ENCODE measurements at places on chromosomes 13 and 19.

GRCh38 chr19:41705393-41706174, 2.8 kb upstream of the CEACAM5 start:
- no peak for DNase-seq

GRCh38 chr13:93814658-93815057, 588.1 kb downstream of the GPC6 start:
- DNase-seq: no peak

- DNase-seq: no peak
Observed at GRCh38 chr13:108566413-108567170, 62.8 kb upstream of the MYO16 start.

DNA sequence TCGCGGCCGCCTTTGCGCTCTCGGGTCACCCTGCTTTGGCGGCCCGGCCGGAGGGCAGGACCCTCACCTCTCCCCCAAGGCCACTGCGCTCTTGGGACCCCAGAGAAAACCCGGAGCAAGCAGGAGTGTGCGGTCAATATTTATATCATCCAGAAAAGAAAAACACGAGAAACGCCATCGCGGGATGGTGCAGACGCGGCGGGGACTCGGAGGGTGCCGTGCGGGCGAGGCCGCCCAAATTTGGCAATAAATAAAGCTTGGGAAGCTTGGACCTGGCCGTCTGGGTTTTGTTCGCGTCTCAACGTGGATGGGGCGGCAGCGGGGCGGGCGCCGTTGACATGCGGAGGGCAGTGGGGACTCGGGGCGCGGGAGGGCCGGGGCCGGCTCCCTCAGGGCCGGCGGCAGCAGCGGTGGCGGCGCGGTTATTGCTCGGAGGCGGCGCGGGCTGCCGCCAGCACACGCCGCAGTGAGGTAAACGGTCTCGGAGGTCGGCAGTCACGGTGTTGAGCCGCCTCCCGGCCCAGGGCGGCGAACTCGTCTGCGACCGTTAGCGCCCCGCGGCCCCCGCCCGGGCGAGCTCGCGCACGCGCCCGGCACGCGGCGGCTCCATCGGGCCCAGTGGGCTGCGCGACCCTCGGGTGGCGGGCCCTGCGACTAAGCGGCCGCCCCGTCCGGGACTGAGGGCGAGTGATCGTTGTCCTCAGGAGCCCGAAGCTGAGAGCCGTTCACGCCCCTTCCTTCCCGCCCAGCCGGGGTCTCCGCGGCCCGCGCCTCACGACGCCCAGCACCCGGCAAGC, 9.4 kb downstream of the CBARP start:
- no peak for DNase-seq

DNA sequence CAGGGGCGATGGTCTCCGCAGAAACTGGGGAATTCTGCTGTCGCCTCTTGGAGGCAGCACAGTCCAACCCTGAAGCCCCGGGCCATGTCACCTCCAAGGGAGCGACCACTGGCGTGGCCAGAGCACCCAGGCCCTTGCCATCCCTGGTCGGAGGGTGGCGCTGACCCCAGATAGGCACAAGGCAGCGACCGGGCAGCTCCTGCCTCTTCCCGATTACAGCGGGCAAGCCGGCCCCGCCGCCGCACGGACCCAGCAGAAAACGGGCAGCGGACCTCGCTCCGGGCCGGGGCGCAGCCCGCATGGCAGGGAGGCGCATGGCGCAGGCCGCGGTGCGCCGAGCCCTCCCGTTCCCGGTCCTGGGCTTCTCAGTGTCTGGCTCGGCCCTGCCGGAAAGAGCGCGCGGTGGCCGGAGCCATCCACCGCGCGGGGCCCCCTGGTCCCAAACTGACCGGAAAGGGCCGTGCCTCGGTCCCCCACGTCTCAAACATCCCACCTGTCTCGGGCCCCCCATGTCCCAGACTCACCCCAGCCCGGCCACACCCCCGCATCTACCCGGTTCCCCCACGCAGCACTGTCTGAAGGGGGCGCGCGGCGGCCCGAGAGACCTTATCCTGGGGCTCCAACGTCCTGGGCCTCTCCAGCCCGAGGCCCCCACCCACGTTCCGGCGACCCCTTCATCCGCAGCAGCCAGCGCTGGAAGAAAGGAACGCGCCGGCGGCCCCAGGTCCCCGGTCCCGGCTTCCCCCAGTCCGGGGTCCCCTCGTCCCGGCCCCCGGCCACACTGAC, 727 bp downstream of the CERS1 start:
- DNase-seq: no peak

- no peak for DNase-seq
Observed at GRCh38 chr19:3601021-3601420, 5.7 kb downstream of the TBXA2R start.

DNA sequence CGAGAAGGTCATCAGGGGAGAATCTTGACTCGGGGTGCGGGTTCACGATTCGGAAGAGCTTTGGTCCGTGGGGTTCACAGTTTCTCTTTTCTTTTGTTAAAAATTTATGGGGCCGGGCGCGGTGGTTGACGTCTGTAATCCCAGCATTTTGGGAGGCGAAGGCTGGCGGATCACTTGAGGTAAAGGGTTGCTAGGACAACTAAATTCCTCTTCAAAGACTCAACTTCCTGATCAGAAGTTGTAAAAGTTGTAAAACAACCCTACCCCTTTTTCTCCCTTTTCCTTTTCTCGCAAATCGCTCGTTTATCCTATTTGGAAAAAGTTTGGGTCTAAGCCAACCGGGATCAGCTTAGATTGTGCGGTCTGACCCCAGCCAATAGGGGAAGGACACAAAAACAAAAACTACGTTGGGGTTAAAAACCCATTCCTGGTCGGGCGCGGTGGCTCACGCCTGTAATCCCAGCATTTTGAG, 673 bp downstream of the ZNF486 start:
- DNase-seq: no peak

DNA sequence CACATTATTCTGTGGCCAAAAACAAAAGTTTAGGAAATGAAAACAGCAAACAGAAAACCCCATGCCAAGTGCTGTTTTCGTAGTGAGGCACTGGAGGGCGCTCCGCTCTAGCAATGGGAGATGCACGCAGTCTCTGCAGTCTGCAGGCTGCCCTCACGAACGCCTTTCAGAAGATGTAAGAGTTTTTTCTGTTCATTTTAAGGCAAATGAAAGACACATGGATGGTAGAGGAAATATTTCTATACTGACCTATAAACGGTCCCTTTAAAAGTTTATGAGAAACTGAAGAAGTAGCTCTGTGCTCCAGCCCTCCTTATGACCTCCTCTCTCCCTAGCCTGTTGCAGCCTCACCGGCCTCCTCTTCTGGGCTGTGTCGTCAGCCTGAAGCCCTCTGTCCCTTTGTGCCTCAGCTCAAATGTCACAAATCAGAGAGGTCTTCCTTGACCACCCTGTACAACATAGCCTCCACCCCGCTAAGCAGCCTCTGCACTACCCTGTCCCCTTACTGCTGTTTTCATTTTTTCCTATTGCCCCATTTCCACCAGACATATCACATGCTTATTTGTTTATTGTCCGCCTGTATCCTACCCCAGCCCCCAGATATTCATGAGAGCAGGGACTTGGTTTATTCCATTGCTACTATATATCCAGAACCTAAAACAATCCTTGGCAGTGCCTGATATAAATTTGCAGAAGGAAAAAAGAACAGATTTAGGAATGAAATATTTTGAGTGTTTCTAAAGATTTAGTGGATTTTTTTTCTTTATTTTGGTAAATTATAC, 116.4 kb downstream of the TM9SF2 start:
- DNase-seq: no peak

- no peak for DNase-seq
Observed at GRCh38 chr13:110589793-110590390, 25.5 kb upstream of the NAXD start.

DNA sequence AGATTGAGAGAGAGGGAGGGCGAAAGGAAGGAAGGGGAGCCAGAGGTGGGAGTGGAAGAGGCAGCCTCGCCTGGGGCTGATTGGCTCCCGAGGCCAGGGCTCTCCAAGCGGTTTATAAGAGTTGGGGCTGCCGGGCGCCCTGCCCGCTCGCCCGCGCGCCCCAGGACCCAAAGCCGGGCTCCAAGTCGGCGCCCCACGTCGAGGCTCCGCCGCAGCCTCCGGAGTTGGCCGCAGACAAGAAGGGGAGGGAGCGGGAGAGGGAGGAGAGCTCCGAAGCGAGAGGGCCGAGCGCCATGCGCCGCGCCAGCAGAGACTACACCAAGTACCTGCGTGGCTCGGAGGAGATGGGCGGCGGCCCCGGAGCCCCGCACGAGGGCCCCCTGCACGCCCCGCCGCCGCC, at the start of gene TNFSF11:
Gene TNFSF11 (plus strand): TSS at position 142 of the 400 bp plus-strand sequence. CDS start 152 bp downstream, at position 294.
- DNase-seq: no peak

DNA sequence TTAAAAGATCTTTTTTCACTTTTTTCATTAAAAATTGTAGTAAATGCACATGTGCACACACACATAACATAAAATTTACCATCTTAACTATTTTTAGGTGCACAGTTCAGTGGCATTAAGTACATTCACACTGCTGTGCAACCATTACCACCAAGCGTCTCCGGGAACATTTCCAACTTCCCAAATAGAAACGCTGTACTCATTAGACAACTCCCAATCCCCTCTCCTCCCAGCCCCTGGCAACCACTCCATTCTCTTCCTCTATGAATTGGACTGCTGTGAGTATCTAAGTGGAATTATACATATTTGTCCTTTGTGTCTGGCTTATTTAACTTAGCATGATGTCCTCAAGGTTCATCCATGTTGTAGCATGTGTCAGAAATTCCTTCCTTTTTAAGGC, 11.6 kb downstream of the GJB2 start:
- no peak for DNase-seq

DNA sequence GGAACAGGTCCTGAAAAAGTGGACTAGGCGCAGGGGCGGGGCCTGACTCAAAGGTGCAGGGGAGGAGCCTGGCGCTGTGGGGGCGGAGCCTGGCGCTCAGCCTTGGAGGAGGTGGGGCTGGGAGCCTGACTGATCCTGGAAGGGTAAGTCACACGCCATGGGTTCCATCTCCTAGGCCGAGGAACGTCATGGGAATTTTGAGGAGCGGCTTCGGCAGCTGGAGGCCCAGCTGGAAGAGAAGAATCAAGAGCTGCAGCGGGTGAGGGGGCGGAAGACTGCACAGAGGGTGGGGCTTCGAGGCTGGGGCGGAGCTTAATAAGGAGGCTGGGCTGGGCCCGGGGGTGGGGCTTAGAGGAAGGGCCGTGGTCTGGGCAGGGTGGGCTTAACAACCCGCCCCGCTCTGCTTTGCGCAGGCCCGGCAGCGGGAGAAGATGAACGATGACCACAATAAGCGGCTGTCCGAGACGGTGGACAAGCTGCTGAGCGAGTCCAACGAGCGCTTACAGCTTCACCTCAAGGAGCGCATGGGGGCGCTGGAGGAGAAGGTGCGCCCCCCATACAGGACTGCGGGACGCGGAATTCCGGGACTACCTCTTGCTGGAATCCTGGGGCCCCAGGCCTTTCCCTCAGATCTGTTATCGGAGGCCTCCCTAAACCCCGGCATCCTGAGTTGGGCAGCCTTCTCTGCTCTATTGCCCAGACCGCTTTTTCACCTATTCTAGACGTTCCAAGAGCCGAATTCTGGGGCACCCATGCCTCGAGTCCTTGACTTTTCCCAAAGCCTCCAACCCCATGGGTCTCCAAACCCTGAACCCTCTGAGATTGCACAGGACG, 14.5 kb downstream of the PPFIA3 start:
- DNase-seq: no peak

DNA sequence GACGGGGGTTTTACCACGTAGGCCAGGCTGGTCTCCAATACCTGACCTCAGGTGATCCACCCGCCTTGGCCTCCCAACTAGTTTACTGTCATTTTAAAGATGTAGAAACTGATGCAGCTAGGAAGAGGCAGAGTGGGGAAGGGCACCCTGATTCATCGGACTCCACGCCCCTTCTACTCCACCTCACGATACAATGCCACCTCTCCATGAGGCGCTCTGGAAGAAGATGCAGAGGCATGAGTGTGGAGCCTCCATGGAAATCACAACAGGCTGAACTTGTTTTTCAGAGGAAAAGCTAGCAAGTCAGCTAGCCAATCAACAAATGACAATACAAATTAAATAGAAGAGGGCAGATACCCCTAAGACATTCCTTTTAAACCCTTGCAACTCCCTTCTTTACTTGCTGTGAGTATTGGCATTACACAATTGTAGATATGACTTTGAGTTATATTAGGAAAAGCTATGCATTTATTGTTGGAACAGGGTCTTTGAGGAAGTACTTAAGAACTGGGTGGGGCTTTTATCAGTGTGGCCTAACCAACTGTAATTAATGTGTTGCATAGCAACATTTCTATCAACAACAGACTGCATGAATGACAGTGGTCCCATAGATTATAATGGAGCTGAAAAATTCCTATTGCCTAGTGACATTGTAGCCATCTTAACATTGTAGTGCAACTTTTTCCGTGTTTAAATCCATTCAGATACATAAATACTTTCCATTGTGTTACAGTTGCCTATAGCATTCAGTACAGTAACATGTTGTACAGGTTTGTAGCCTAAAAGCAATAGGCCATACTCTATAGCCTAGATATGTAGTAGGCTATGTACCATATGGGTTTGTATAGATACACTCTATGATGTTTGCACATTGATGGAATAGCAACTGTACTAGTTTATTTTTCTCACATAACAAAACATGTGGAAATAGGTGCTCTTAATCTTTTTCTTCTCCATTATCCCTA, 17.6 kb downstream of the WDFY2 start:
- DNase-seq: no peak

DNA sequence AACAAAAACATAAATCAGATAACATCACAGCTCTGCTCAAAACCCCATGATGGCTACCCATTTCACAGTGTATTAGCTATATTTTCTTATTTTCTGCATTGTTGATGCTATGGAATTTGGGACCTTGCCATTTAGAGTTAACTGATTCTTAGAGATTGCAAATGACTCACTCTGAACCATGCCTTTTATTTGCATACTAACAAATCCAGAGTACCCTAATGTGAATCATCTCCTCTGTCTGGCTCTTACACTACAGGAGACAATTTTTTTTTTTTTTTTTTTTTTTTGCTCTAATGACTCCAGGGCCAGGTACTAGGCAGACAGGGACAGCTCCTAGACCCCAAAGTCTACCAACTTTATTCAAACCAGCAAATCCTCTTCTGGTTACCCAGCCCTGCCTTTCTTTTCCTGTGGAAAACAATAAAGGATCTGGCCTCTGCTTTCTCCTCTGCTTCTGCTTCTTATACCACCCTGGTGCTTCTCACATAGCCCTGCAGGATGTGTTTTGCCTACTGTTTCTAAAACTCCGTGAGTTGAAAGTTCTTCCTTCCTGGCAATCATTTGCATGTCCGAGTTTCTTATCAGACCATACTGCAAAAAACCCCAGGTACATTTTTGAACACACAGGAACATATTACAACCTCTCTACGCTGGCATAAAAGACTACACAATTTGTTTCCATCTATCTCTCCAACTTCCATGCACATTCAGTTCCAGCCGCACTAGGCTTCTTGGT, 10.6 kb upstream of the ZNF460 start:
- peak; percentile 85 for DNase-seq

DNA sequence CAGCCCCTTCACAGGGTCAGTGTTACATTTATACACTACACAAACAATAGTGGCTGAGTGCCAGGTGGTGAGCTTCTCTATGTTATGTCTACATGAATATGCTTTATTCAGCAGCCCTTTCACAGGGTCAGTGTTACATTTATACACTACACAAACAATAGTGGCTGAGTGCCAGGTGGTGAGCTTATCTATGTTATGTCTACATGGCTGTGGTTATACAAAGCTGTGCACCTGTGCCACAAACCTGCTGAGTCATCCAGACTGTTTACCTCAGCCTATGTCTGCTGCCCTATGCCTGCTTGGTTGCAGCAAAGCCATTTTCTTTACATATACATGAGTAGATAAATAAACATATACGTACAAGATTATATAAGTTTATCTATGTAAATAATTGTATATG, 76.5 kb downstream of the ZNF726 start:
- DNase-seq: peak; percentile 41

All from kidney epithelial cell (primary cell).